GM10248 (cell line): ENCODE measurements at places on chromosomes 4 and X.
A peak's percentile ranks its signal among the peaks of the same experiment; 100 is the strongest.

- no peak for DNase-seq
Measured at GRCh38 chr4:123822353-123822752, 425.8 kb downstream of the SPRY1 start.

DNA sequence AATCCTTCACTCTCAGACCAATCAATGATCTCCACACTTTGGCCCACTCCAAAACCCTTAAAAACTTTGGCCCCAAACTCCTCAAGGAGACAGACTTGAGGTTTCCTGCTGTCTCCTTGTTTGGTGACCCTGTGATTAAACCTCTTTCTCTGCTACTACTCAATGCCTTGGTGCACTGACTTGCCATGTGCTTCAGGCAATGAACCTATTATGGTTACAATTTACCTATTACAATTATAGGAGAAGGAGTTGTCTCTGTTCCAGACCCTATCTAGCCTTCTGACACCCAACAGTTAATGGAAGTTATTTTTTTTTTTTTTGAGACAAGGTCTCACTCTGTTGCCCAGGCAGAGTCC lies 263.1 kb downstream of the STIM2 start:
- no peak for DNase-seq

- no peak for DNase-seq
Measured at GRCh38 chr4:131296192-131296591, 1852.9 kb upstream of the PCDH10 start.

GRCh38 chr4:101818362-101818761 lies 27.8 kb downstream of the BANK1 start:
- DNase-seq, result no peak

DNA sequence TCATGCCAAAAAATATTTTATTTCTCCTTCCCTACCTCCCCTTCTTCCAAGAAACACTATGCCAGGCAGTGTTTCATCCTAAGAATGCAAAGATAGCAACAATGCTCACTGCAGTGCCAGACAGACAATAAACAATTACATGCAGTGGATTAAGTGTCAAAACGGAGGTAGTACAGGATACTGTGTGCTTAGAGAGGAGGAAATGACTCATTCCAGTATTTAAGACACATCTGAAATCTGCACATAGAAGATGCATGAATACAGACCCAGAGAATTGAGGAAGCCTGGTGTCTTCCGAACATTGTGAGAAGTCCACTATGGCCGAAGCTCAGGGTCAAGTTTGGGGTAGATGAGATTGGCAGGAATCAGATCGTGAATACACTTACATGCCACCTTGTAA lies 326.4 kb downstream of the PPP3CA start:
- no peak for DNase-seq

- DNase-seq, result peak; percentile 29
Measured at GRCh38 chr4:77473509-77473908, 132.1 kb upstream of the CXCL13 start.
